ENCODE measurements at places on chromosomes 12 and 14. TPM values are rescaled to one million over a fixed set of nuclear protein-coding genes. Genes with fewer than 3 reads are reported as not detected.

DNA sequence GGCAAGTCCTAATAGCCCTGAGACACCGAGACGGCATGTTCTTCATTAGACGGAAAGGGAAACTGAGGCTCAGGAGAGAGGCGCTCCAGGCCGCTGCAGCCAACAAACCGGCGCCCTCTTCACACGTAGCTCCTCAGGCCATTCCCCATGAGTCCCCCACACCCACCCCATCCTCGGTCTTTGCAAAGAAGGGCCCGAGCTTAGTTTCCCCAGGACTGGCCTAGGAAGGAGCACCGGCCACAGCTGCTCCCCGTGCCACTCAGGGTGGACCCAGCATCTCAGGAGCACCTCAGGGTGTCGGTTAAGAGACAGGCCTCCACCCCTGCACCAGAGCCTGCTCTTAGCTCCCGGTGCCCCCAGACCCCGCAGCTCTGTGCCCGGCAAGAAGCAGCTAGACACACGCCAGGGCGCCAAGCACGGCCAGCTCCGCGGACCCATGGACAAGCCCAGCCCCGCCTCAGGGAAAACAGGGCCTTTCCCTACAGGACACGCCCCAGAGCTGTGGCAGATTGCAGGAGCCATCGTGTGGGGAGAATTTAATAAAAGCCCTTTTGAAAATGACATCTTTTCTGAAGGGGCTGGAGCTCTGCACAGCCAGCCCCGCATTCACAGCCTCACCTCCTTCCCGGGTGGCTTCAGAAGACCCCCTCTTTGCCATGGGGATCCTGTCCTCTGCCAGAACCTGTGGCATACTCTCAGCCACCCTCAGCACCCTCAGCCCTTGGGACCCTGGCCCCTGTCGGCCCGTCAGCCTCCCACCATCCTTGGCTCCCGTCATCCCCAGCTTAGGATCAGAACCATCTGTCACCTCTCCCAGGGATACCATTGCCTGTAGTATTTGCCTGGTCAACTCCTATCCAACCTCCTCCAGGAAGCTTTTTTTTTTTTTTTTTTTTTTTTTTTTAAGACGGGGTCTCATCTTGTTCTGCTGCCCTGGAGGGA is 59.7 kb downstream of the LGMN start:
- no peaks in the 10 kb centered on the region for H3K27me3 ChIP-seq
- DNase-seq: no peak
- peaks cover 15% of the 10 kb centered on the region for H3K4me1 ChIP-seq

DNA sequence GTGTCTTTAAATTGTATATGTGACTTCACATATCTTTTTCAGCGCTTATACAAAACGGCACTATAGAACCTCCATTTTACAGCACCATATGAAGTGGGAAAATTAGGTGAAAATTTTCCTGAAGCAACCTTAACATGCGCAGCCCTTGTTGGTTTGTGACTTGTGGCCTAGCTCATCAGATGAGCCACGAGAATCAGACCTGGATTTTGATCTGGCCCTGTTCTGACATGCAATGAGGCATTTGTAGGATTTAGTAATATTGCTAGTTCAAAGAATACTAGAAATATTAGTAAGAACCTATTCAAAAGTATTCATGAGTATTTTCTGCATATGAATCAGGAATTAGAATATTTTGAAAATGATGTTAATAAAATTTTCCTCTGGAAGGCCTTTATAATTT is 2.9 kb downstream of the CDKN1B start:
- no peak for DNase-seq
- H3K27me3 ChIP-seq: no peaks in the 10 kb centered on the region
- H3K27ac ChIP-seq: peak overlapping the region; percentile 99
- H3K36me3 ChIP-seq: peaks cover 48% of the 10 kb centered on the region
- peaks cover 42% of the 10 kb centered on the region for H3K4me1 ChIP-seq
- peak overlapping the region; percentile 98 for H3K4me3 ChIP-seq

GRCh38 chr12:62372825-62373224 is 93.8 kb upstream of the MON2 start:
- no peak for DNase-seq
- H3K4me1 ChIP-seq: peaks cover 30% of the 10 kb centered on the region
- H3K4me3 ChIP-seq: no peak overlapping the region
- H3K27me3 ChIP-seq: no peaks in the 10 kb centered on the region
- H3K36me3 ChIP-seq: peaks cover 2% of the 10 kb centered on the region

DNA sequence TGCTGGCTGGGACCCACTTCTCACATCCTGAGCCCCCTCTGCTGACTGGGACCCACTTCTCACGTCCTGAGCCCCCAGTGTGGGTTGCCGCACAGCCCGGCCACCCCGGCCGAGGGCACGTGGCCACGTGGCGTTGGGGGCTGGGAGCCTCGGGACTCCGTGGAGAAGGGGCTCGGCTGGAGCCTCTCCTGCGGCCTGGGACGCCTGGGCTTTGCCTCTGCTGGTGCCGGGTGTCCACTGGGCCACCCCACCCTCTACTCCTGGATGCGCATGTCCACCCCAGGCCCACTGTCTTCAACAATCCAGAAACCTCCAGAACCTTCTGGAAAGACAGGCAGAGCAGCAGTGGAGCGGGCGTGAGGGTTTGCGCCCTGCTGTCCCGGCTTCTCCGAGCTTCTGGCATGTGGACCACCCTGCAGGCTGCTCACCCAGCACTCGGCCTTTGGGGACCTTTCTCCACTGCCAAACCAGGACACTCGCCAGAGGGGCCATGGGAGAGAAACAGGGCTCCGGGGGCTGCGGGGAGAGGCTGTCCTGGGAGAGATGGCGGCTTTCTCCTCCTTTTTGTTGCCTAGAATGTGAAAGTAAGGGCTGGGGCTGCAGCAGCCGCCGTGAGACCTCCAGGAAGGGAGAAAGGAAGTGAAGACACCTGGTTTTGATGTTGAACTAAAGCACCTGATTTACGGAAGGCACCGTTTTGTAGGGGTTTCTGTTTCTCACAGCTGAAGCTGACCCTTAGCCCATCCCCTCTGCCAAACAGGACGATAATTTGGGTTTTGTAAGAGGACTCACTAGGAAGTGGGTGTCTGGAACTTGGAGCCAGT is 30.0 kb downstream of the NOC4L start:
- no peaks in the 10 kb centered on the region for H3K36me3 ChIP-seq
- H3K4me3 ChIP-seq: no peak overlapping the region
- no peak overlapping the region for H3K27ac ChIP-seq
- DNase-seq: no peak
- H3K27me3 ChIP-seq: peaks cover 12% of the 10 kb centered on the region

- H3K4me3 ChIP-seq: peak overlapping the region; percentile 71
- peaks cover 10% of the 10 kb centered on the region for H3K27me3 ChIP-seq
- H3K4me1 ChIP-seq: peaks cover 37% of the 10 kb centered on the region
- no peaks in the 10 kb centered on the region for H3K36me3 ChIP-seq
Observed at GRCh38 chr12:132474237-132474741, 15.7 kb upstream of the FBRSL1 start.

DNA sequence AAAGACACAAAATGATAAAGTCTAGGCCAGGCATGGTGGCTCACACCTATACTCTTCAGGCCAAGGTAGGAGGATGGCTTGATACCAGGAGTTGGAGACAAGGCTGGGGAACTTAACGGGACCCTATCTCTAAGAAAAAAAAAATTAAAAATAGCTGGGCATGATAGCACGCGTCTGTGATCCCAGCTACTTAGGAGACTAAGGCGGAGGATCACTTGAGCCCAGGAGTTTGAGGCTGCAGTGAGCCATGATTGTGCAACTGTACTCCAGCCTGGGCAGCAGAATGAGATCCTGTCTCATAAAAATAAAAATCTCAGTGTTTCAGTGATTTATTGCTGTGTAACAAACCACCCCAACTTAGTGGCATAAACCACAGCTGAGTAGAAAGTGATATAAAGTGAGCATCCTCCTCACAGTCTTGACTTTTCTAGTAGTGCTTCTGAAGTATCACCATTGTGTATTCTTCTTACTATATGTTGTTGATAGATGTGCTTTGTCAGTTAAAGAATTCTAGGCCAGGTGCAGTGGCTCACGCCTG is 10.6 kb upstream of the ATF1 start:
- no peaks in the 10 kb centered on the region for H3K4me1 ChIP-seq
- no peaks in the 10 kb centered on the region for H3K36me3 ChIP-seq
- no peaks in the 10 kb centered on the region for H3K27me3 ChIP-seq
- no peak overlapping the region for H3K27ac ChIP-seq

GRCh38 chr14:104428333-104428851 is 151.2 kb upstream of the C14orf180 start:
- H3K36me3 ChIP-seq: no peaks in the 10 kb centered on the region
- no peak overlapping the region for H3K4me3 ChIP-seq
- no peaks in the 10 kb centered on the region for H3K27me3 ChIP-seq
- DNase-seq: no peak

DNA sequence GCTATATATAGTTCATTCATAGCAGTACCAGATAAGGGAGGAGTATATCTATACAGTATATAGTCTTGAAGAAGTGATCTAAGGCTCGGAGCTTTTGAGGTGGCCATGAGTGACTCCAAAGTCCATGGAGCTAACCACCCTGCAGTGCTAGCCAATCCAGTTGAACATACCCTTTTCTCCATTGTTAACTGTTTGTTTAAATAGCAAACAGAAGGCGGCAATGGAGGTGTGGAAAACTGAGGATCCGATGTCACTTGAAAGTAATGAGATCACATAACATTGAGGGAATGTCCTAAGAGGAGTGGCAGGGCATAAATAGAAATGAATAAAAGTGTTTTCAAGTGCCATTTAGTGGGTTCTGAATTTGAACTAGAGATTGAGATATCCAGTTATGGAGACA is 12.4 kb upstream of the SNAPC1 start:
- no peaks in the 10 kb centered on the region for H3K27me3 ChIP-seq
- DNase-seq: no peak
- peak overlapping the region; percentile 87 for H3K4me3 ChIP-seq
- H3K27ac ChIP-seq: peak overlapping the region; percentile 87

GRCh38 chr14:74963705-74964271 is 8.4 kb upstream of the PGF start:
- DNase-seq: no peak
- H3K27ac ChIP-seq: no peak overlapping the region
- no peak overlapping the region for H3K4me3 ChIP-seq

GRCh38 chr12:127822809-127823411 is 444.1 kb upstream of the TMEM132C start:
- DNase-seq: no peak
- H3K27ac ChIP-seq: no peak overlapping the region
- no peaks in the 10 kb centered on the region for H3K27me3 ChIP-seq
- H3K4me3 ChIP-seq: no peak overlapping the region
- H3K36me3 ChIP-seq: peaks cover 3% of the 10 kb centered on the region
- no peaks in the 10 kb centered on the region for H3K4me1 ChIP-seq

DNA sequence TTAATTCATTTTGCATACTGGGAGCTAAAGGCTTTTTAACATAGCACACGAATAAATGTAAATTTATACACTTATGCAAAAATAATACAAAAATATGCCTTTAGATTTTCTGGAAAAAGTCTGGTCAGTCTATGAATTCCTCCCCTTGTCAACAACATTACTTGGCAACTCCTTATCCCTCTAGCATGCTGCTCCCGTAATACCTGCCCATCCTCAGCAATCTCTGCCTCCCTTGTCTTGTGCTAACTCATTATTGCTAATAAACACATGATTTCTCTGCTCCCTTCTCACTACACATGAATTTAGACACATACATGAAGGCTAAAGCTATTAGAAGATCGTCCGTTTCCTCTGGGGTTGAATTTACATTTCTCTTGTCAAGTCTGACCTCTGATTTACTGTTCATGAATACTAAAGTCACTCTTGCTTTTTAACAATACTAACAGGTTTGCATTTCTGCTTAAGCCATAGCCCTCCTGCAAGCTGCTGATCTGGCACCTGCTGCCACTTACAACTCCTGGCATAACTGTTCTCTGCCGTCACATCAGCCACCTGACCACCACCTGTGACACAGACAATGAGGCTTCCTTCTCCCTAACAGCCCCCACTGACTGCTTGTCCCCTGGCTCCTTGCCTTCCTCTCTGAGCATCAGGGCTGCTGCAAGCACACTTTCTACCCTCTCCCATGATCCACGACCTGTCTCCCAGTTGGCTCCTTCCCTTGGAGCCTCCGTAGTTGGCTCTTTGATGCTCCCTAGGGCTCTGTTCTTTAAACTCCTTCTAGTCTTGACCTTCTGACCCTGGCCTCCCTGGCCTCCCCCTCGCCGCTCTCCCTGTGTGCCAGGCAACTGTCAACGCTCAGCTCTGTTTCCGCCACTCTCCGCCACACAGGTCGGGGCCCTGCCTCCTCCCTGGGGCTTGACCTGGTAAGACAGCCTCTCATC is 177.6 kb downstream of the CALM1 start:
- no peaks in the 10 kb centered on the region for H3K36me3 ChIP-seq
- H3K4me1 ChIP-seq: no peaks in the 10 kb centered on the region
- no peak overlapping the region for H3K27ac ChIP-seq

- no peak overlapping the region for H3K27ac ChIP-seq
- no peaks in the 10 kb centered on the region for H3K36me3 ChIP-seq
- H3K4me3 ChIP-seq: no peak overlapping the region
- H3K4me1 ChIP-seq: peaks cover 15% of the 10 kb centered on the region
Observed at GRCh38 chr14:72898448-72898847, 4.5 kb upstream of the DPF3 start.

- H3K4me3 ChIP-seq: no peak overlapping the region
- H3K4me1 ChIP-seq: peaks cover 5% of the 10 kb centered on the region
- H3K27me3 ChIP-seq: peaks cover 7% of the 10 kb centered on the region
- no peak for DNase-seq
Observed at GRCh38 chr12:3251691-3252090, 174.5 kb downstream of the TSPAN9 start.

DNA sequence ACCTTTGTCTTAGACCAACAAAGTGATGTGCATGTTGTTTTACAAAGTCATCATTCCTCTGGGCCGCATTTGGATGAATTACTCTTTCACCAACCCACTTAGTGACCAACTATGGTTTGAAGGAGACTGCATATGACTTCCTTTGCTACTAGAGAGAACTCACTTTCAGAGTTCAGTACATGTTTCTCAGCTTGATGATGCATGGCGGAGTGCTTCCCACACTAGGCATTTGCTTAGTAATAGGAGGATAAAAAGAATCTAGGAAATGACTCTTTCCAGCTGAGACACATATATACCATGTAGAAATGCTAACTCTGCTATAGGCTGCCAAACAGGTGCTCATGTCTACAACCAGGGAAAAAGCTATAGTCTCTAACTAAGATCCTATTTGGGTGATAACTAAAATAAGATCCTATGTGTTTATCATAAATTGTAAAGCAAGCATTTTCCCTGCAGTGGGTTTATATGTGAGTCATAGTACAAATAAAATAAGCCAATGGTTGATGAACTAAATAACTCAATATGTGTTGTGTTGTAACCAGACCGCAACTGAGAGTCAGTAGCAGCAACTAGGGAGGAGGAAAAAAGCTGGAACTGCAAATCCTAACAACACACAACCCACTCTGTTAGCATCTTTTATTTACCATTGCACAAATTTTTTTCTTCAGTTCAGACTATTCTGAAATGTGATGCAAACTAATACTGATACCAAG is 87.2 kb downstream of the TSPAN8 start:
- DNase-seq: no peak
- no peak overlapping the region for H3K27ac ChIP-seq
- no peak overlapping the region for H3K4me3 ChIP-seq
- no peaks in the 10 kb centered on the region for H3K4me1 ChIP-seq

- H3K36me3 ChIP-seq: peaks cover 12% of the 10 kb centered on the region
- H3K4me3 ChIP-seq: no peak overlapping the region
- peaks cover 26% of the 10 kb centered on the region for H3K4me1 ChIP-seq
- no peak for DNase-seq
- no peak overlapping the region for H3K27ac ChIP-seq
Observed at GRCh38 chr12:1719139-1719538, 28.3 kb downstream of the ADIPOR2 start.

- DNase-seq: no peak
- H3K4me1 ChIP-seq: peaks cover 5% of the 10 kb centered on the region
- H3K27me3 ChIP-seq: no peaks in the 10 kb centered on the region
- H3K27ac ChIP-seq: no peak overlapping the region
Observed at GRCh38 chr12:4434706-4435425, 10.7 kb downstream of the FGF6 start.

C14orf132 gene
- 3.4 TPM for total RNA-seq

ART4 gene
- not detected for total RNA-seq

CAPZA3 gene
- not detected for total RNA-seq

NKX2-1 gene
- total RNA-seq: not detected

BHLHE41 gene
- not detected for total RNA-seq

Measured in activated T-cell treated with anti-CD3 and anti-CD28 coated beads, Interleukin-2, amount 50 U/mL, for 72 hours (primary cell).